ENCODE measurements at places on chromosomes 5 and 9. TPM values are rescaled to one million over a fixed set of nuclear protein-coding genes. Genes with fewer than 3 reads are reported as not detected.
A peak's percentile ranks its signal among the peaks of the same experiment; 100 is the strongest.

DNA sequence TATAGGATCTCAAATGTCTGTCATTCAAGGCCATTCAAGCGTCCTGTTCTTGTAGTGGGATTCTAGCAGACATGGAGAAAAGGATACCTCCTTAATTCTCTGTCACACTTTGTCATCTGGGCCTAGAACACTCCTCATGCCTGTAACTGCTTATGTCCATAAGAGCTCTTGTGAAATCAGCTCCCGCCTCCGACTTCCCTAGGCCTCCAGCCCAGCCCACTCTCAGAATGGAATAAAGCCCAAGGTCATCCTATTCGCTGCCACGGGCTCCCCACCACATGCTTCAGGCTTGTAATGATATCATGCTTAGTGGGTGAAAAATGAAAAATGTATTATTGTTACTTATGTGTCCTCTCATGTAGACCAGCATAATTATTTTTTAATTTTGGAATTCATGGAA, 632.5 kb downstream of the ISL1 start:
- no peak for DNase-seq
- no peak overlapping the region for H3K27ac ChIP-seq
- H3K4me1 ChIP-seq = no peaks in the 10 kb centered on the region
- H3K27me3 ChIP-seq = no peaks in the 10 kb centered on the region
- H3K36me3 ChIP-seq = no peaks in the 10 kb centered on the region
- H3K4me3 ChIP-seq = no peak overlapping the region

DNA sequence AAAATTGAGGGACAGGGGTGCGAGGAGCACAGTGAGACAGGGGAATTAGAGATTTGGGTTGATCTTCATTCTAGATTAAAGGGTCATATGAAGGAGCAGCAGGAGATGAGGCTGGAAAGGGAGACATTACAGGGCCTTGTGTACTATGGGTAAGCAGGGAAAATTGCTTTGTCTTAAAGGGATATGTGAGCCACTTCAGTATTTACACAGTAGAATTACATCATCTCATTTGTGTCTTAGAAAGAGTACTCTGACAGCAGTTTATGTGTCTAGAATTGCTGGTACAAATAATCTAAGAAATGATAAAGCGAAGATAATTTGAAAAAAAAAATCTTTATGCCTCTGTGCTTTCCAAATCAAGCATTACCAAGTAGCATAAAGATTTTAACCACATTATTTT, 287.0 kb upstream of the ARRDC3 start:
- no peak overlapping the region for H3K4me3 ChIP-seq
- no peak for DNase-seq
- H3K27ac ChIP-seq = no peak overlapping the region
- H3K36me3 ChIP-seq = no peaks in the 10 kb centered on the region

DNA sequence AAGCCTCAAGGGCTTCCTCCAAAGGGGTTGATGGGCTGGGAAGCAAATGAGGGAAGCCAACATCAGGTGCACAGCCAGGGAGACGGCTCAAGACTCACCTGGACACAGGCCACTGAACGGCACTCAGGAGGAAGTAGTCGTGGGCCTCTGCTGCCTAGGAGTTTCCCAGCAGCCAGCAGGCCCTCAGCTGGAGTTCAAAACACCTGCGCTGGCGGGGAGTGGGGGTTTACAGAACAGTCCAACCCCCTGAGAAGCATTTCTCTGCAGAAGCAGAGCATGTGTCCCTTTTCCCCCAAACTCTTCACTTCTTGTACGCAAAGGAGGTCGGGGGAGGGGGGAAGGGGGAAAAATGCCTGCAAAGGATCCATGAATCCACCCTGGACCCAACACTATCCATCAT, 2.3 kb downstream of the WHRN start:
- H3K27me3 ChIP-seq = peaks cover 50% of the 10 kb centered on the region
- no peak for DNase-seq
- no peak overlapping the region for H3K4me3 ChIP-seq
- H3K36me3 ChIP-seq = no peaks in the 10 kb centered on the region

DNA sequence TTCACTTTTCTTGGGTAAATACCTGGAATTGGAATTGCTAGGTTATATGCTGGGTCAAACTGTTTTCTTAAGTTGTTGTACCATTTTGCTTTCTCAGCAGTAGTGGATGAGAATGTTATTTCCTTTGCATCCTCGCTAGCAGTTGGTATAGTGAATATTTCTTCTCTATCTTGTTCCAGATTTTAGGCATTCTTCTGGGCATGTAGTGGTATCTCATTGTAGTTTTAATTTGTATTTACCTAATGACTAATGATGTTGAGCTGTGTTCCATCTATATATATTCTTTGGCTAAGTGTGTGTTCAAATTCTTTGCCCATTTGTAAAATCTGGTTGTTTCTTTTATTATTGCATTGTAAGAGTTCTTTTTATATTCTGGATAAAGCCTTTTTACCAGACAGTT, 333.3 kb downstream of the MAT2B start:
- no peak for DNase-seq
- H3K36me3 ChIP-seq = no peaks in the 10 kb centered on the region
- H3K4me1 ChIP-seq = no peaks in the 10 kb centered on the region
- no peak overlapping the region for H3K4me3 ChIP-seq

- no peaks in the 10 kb centered on the region for H3K36me3 ChIP-seq
- H3K27ac ChIP-seq = no peak overlapping the region
- no peak overlapping the region for H3K4me3 ChIP-seq
- peaks cover 13% of the 10 kb centered on the region for H3K4me1 ChIP-seq
- DNase-seq = no peak
Observed at GRCh38 chr9:2345013-2345412, 276.6 kb upstream of the VLDLR start.

GRCh38 chr5:95730011-95730700, 980 bp upstream of the RHOBTB3 start:
- no peaks in the 10 kb centered on the region for H3K27me3 ChIP-seq
- H3K27ac ChIP-seq = peak overlapping the region; percentile 94
- peak overlapping the region; percentile 87 for H3K4me3 ChIP-seq

DNA sequence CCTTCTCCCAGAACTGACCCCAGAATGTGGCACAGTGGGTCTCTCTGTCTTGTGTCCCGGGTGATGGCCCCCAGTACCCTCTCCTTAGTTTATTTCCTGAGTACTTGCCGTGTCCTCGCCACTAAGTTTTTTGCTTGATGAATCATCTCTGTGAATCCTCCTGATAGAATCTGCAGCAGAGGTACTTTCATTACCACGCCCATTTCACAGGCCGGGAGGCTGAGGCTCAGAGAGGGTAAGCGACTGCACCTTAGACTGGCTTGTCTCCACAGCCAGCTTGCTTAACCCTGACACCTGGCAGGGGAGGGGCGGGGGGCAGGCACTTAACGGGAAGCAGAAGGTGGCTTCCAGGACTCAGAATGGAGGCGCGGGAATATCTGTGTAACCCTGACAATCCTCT, 7.9 kb upstream of the IER5L start:
- no peak overlapping the region for H3K27ac ChIP-seq
- H3K36me3 ChIP-seq = no peaks in the 10 kb centered on the region
- DNase-seq = no peak
- H3K27me3 ChIP-seq = no peaks in the 10 kb centered on the region

- no peak overlapping the region for H3K27ac ChIP-seq
- no peak overlapping the region for H3K4me3 ChIP-seq
- no peaks in the 10 kb centered on the region for H3K36me3 ChIP-seq
- no peak for DNase-seq
Observed at GRCh38 chr5:7474821-7475403, 79.0 kb downstream of the ADCY2 start.

- no peaks in the 10 kb centered on the region for H3K4me1 ChIP-seq
- H3K27me3 ChIP-seq = no peaks in the 10 kb centered on the region
- H3K36me3 ChIP-seq = peaks cover 11% of the 10 kb centered on the region
- H3K27ac ChIP-seq = no peak overlapping the region
- DNase-seq = no peak
- H3K4me3 ChIP-seq = no peak overlapping the region
Observed at GRCh38 chr9:97487107-97487506, 14.4 kb upstream of the TMOD1 start.

- H3K4me1 ChIP-seq = peaks cover 15% of the 10 kb centered on the region
- no peak overlapping the region for H3K27ac ChIP-seq
- DNase-seq = no peak
- H3K36me3 ChIP-seq = no peaks in the 10 kb centered on the region
- H3K4me3 ChIP-seq = no peak overlapping the region
Observed at GRCh38 chr9:70159630-70160029, 99.1 kb upstream of the SMC5 start.

- H3K4me3 ChIP-seq = no peak overlapping the region
- no peaks in the 10 kb centered on the region for H3K36me3 ChIP-seq
- no peak overlapping the region for H3K27ac ChIP-seq
- no peaks in the 10 kb centered on the region for H3K4me1 ChIP-seq
- DNase-seq = no peak
Observed at GRCh38 chr9:115157245-115157674, 39.3 kb upstream of the TNC start.

DNA sequence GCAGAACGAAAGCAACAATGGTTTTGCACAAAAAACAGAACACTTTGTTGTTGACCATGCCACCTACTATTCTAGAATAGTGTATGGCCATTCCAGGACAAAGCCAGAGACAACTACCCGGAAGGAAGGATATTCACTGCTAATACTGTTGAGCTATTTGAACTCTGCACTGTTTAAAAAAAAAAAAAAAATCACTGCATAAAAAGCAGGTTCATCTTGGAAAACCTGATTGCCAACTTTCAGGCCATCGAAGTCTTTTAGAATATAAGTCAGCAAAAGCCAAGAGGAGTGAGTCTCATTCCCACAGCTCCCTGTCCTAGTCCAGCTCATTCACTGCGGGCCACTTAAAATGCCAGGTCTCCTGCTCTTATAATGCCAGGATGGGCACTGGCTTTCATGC, 4.0 kb downstream of the ENC1 start:
- peaks cover 27% of the 10 kb centered on the region for H3K4me1 ChIP-seq
- no peak overlapping the region for H3K4me3 ChIP-seq
- no peaks in the 10 kb centered on the region for H3K27me3 ChIP-seq
- H3K27ac ChIP-seq = no peak overlapping the region
- DNase-seq = no peak

GRCh38 chr5:56674441-56674840, 140.9 kb upstream of the MAP3K1 start:
- H3K27ac ChIP-seq = no peak overlapping the region
- H3K27me3 ChIP-seq = no peaks in the 10 kb centered on the region
- H3K4me3 ChIP-seq = no peak overlapping the region
- H3K4me1 ChIP-seq = no peaks in the 10 kb centered on the region

- peaks cover 5% of the 10 kb centered on the region for H3K36me3 ChIP-seq
- peak; percentile 64 for DNase-seq
Observed at GRCh38 chr5:178207183-178207916, 3.0 kb downstream of the HNRNPAB start.

DNA sequence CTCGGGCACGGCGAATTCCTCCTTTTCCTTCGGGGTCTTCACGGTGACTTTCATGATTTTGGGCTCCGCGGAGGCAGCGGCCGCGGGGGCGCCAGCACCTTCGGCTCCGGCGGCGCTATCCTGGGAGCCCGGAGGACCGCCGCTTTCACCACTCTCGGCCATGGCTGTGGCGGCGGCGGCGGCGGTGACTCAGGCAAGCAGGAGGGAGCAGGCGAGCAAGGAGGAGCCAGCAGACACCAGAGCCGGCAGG, 315 bp downstream of the UBQLN1 start:
- peak overlapping the region; percentile 79 for H3K4me3 ChIP-seq
- peak overlapping the region; percentile 98 for H3K27ac ChIP-seq
- H3K4me1 ChIP-seq = peaks cover 44% of the 10 kb centered on the region

Gene FGF10
- not detected for total RNA-seq

Gene HAPLN1
- not detected for total RNA-seq

Gene GARIN3
- total RNA-seq = not detected

Gene BNIP1
- total RNA-seq = 21.6 TPM

Gene TLE1
- 32.0 TPM for total RNA-seq

Gene LTC4S
- total RNA-seq = 5.3 TPM

Gene WDR38
- total RNA-seq = not detected

Gene KIF2A
- total RNA-seq = 14.2 TPM

Measured in gastrocnemius medialis (tissue), 4 donors.